RPMI8226 (cell line): ENCODE measurements at places on chromosomes 1 and 21.

GRCh38 chr1:85563139-85563538 is 17.4 kb upstream of the CCN1 start:
- no peak for DNase-seq

GRCh38 chr1:219587401-219587800 is 25.5 kb downstream of the ZC3H11B start:
- DNase-seq = no peak

- DNase-seq = no peak
Observed at GRCh38 chr1:68745011-68745410, 248.1 kb upstream of the DEPDC1 start.

- DNase-seq = no peak
Observed at GRCh38 chr21:25577424-25578055, 29.7 kb downstream of the MRPL39 start.

GRCh38 chr1:61426254-61426653 is 298.7 kb downstream of the TM2D1 start:
- DNase-seq = no peak

DNA sequence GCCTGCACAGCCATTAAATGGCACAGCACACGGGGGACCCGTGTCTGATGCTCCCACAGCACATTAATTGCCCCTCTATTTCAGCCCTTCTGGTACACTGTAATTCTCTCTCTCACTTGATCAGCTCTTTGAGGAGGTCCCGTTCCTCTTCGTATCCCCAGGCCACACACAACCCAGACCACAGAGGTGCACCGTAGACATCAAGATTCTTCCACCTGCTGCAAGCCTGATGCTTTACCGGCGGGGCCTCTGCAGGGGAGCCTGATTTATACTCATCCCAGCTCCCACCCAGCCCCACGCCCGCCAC is 759 bp downstream of the SMYD3 start:
- no peak for DNase-seq

GRCh38 chr1:54159733-54160316 is 7.0 kb upstream of the CDCP2 start:
- no peak for DNase-seq

DNA sequence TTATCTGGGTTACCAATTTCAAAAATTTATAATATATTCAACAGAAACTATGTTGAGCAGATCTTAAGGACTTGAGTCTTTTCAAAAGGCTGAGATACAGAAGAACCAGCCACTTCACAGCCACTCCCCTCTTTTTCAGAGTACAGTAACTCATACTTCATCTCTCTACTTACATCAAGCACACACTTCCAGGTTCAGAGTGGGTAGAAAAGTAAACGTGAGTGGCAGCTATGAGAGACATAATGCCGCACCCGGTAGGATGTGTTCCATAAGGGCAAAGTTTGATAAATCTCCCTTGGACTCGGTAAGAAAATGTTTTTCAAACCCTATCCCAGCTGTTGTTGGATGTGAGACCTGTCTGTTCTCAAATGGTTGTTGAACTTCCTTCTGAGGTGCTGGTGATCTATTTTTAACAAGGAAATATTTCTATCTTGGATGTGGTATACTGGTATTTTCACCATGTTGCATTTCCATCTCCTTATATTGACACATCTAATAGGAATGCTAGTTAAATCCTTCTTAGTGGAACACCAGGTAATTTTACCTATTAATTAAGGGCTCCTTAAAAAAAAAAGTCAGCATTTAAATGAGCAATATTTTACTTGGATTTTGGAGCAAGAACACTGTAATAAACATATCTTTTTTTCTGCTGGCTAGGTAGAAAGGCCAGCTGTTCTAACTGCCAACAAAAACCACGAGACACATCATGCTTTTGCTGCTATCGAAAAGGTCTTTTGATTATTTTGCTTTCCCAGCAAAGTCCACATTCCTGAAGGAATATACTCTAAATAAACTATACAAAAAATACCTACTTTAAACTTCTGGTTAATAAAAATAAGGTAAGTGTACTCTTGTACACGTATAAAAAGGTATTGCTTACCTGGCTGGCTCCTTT is 28.2 kb downstream of the CNN3 start:
- DNase-seq = no peak

DNA sequence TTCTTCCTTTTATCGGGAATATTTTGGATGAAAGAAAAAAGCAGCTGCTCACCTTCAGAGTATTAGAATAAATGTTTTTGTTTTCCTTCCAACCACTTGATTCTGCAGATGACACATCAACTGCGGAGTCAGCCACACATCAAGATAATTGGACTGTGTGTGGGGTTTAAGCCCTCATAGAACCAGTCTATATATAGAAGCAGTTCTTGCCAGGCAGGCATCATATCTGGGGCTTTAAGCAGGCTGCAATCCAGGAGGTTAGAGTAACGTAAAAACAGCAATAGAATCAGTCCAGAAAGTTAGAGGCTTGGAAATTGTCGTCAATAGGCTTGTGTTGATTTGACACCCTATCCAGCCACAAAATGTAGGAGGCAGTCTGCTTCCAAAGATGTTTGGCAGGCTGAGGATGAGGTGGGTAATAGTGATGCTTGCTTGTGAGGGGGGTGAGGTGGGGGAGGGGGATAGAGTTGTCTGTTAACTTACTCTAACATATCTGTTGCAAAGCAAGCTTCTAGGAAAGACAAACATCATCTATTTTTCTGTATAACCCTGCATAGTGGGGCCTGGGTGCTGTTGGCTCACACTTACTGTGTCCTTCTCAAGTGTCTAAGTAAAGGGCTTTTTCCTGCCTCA is 64.8 kb downstream of the PEX14 start:
- DNase-seq = no peak

DNA sequence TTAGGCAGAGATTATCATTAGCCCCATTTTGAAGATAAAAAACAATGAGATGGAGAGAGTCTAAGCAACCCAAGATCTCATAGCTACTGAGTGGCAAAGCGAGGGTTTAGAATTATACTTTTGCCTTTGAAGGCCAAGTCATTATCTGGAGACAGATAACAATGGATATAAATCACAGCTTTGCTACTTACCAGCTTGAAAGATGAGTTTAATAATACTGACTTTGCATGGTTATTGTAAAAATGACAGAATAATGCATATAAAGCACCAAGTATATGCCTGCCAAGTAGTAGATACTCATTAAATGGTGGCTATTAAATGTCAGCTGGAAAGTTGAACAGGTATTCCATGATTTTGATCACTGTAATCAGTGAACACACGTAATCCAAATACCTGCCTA is 241.6 kb upstream of the SGIP1 start:
- DNase-seq = no peak

- no peak for DNase-seq
Observed at GRCh38 chr1:25716320-25716719, 83.7 kb upstream of the SELENON start.

GRCh38 chr1:93784538-93784937 is 94.5 kb downstream of the DNTTIP2 start:
- DNase-seq = no peak

GRCh38 chr1:151475175-151475574 is 15.9 kb upstream of the POGZ start:
- DNase-seq = peak; percentile 54

DNA sequence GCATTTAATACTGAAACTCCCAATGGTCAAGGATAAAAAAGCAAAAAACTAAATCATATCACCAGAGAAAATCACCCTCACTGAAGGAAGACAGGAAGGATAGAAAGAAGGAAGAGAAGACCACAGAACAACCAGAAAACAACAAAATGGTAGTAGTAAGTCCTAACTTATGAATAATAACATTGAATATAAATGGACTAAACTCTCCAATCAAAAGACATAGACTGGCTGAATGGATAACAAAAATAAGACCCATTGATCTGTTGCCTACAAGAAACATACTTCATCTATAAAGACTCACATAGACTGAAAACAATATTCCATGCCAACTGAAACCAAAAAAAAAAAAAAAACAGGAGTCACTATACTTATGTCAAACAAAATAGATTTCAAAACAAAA is 347.7 kb downstream of the NCAM2 start:
- no peak for DNase-seq

- DNase-seq = no peak
Observed at GRCh38 chr21:43879348-43880110, 14.5 kb downstream of the AGPAT3 start.

DNA sequence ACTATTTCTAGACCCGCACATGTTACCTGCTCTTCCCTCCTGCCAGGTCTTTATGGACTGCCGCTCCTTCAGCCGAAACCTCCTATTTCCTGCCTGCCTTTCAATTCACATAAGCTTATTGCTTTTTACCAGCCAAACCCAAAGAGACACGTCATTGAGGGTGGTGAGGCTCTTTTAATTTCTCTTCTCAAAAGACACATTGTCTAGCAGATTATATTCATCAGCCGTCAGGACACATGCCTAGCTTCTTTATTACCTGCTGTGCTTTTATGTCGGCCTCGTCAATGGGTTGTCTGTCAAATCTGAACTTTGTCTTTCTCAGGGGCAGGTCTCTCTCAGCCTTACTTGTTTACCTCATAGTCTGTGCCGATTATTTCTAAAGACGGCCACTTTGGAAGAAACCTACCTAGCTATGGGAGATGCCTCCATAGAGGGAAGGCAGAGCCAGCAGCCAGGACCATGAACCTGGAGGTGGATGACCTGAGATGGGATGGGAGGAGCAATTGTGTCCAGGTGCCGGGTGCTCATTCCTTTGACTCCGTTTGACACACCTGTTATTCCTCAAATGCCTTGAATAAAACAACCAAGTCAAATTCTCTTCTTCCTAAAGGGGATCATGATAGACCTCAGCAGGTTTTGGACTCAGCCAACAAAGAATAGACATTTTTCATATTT is 42.0 kb downstream of the ZBTB18 start:
- DNase-seq = no peak
